ENCODE measurements at places on chromosomes 7 and 10.

GRCh38 chr7:30225863-30226613 lies 58.4 kb upstream of the ZNRF2 start:
- peak; percentile 18 for DNase-seq

GRCh38 chr7:151709141-151710038 lies 167.5 kb downstream of the PRKAG2 start:
- DNase-seq = no peak

GRCh38 chr10:132942101-132943057 lies at the start of gene CFAP46:
TSS of gene CFAP46 (minus strand) at chr10:132942570. CDS start at chr10:132942484, 86 bp downstream.
- DNase-seq = no peak

GRCh38 chr10:21661087-21661486 lies 127.1 kb downstream of the MLLT10 start:
- no peak for DNase-seq

GRCh38 chr10:23535381-23535780 lies 96.5 kb downstream of the OTUD1 start:
- DNase-seq = no peak

DNA sequence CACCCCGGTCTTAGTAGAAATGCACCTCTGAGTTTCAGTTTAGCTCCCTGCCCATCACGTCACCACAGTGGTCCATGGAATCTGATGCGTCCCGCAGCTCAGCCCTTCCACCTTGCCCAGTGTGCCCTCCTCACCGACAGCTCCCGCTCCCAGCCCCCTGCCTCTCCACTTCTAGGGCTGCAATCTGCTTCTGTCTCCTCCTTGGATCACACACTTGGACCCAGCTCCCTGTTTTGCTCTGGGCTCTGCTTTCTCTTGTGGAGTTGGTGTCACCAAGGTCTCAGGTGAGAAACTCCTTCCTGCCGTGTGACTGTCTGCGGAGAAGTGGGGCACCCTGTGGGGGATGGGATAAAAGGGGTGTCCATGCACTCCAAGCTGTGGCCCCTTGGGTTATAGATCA lies 37.9 kb downstream of the GPR26 start:
- DNase-seq = no peak

DNA sequence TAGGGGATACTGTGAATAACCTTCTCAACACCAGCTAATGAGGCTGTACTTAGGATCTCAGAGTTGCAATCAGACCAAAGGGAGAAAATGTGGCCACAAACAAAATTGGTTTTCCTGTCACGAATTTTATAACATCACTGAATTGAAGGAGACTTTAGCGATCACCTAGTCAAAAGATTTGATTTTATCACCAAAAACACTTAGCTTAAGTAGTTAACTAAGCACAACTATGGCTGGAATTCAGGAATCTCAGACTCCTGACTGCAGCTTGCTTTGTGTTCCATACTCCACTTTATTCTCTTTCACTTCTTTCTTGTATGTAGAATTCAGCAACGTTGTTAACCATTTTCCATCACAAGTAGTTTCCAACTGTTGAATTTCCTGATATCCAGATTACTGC lies 152.0 kb downstream of the SLC16A9 start:
- no peak for DNase-seq

DNA sequence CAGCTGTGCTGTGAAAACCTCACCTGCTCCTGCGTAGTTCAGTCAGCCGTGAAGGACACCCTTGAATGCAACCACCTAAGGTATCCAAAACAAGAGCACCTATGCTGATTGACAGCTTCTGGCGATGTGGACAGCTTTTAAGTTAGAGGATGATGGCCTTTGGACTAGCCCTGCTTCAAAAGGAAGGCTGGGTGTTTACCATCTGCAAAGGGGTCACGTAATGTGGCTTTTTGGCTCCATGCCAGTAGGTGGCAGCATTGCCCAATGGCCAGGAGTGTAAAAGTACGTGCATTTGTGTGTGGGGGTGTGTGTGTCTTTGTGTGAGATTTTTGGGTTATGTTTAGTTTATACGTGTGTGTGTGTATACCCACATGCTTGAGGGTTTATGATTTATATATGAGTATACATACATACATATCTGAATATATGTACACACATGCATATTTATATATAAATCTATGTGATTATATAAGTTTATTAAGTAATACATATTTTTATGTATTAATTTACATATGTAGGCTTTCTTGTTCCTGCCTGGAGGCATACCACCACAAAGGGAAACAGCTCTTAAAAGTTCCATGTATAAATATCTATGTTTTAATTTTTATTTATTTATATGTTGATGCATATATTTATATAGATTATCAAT lies 236.3 kb upstream of the ANKRD30A start:
- DNase-seq = peak; percentile 29

DNA sequence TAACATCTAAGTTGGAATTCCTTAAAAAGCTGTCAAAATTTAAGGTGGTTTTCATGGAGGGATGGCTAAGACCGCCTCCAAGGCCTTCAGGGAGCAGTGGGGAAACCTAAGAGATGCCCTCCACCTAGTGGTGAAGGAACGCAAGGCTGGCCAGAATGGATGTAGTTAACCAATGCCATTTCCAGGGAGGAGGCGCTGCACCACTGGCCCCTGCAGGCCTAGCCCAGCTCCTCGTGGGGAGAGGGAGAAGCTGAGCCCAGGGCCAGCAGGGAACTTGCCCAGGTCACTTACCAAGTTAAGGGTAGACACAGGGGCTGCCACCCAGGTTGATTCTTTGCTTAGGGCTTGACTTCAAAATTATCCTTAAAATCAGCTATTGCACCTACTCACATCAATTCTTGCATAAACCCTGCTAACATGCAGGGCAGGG lies 32.0 kb downstream of the FIGNL1 start:
- peak; percentile 77 for DNase-seq

DNA sequence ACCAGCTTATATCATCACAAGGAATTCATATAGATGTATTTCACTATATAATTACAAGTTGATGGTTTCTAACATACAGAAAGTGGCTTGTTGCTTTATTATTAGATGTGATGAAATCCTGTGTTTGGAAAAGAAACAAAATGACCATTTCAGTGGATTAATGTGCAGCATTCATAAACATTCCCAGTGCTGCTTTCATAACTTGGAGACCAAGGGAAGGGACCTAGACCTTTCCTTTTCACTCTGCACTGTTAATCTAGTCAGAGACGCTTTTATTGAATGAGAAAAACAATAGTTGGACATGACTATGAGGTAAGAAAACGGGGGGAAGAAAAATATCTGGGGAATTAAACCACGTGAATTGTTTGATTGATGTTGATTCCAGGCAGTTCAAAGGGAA lies 160.0 kb downstream of the HDAC9 start:
- no peak for DNase-seq

DNA sequence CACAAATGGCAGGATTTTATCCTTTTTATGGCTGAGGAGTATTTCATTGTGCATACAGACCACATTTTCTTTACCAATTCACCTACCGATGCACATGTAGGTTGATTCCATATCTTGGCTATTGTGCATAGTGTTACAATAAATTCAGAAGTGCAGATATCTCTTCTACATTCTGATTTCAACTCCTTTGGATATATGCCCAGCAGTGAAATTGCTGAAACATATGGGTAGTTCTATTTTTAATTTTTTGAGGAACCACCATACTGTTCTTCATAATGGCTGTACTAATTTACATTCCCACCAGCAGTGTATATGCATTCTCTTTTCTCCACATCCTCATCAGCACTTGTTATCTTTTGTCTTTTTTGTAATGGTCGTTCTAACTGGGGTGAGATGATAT lies 1290.3 kb downstream of the XPNPEP1 start:
- no peak for DNase-seq

- DNase-seq = no peak
Observed at GRCh38 chr7:92873776-92874175, 37.4 kb upstream of the CDK6 start.

DNA sequence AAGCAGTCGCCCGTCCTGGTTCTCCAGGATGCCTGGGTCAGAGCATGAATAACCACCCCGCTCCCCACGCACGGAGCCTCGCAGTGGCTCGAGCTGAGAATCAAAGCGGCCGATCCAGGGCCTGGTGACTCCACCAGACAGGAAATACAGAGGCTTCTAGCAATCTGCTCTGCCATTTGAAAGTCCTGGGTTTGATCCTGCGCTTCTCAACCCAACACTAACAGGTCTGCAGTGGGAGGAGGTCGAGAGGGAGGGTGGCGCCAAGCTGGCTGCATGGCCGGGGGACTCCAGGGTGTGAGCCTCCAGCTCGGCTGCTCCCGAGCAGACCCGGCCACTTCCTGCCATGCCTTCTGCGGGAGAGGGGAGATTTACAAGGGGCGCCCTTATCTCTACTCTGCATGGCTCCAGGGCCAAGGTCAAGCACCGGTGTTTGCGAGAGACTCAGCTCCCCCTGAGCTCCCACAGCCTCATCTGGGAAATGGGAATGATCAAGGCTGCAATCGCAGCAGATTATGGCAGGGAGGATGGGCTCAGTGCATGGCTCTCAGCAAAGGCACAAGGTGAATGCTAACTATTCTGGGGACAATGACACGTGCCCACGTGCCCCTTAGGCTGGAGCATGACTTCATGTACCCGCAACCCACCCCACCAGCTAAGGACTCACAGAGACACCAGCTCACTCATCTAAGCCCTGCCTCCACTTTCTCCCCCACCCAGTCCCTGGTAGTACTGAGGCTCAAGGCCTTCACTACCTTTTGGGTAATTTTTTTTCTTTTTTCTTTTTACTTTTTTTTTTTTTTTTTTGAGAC lies 73.9 kb upstream of the TNRC18 start:
- DNase-seq = no peak

DNA sequence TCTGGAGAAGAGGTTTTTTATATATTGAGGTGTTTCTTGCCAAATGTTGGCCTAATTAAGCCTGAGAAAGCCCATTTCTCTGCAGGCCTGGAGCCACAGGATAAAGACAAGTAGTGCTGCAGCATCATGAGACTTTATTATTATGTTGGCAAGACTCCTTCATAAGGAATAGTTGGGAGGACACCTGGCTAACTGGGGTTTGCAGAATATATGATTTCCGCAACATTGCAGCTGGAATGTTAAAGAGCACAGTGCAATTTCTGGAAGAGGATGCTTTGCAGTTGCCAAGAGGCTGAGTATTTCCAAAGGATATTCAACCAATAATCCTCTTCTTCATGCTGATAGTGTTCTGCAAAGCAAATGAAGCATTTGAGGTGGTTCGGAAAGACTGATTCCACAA lies 1512.8 kb upstream of the LRRTM3 start:
- DNase-seq = no peak

- DNase-seq = no peak
Observed at GRCh38 chr7:25881317-25882037, 270.5 kb upstream of the NFE2L3 start.

Measured in CD4-positive, alpha-beta T cell treated with Interleukin-4 for 1 hour (primary cell).